ENCODE measurements at places on chromosomes 12 and 14.

GRCh38 chr14:32075672-32076277 is 1.3 kb upstream of the ARHGAP5 start:
- peak; percentile 13 for DNase-seq

DNA sequence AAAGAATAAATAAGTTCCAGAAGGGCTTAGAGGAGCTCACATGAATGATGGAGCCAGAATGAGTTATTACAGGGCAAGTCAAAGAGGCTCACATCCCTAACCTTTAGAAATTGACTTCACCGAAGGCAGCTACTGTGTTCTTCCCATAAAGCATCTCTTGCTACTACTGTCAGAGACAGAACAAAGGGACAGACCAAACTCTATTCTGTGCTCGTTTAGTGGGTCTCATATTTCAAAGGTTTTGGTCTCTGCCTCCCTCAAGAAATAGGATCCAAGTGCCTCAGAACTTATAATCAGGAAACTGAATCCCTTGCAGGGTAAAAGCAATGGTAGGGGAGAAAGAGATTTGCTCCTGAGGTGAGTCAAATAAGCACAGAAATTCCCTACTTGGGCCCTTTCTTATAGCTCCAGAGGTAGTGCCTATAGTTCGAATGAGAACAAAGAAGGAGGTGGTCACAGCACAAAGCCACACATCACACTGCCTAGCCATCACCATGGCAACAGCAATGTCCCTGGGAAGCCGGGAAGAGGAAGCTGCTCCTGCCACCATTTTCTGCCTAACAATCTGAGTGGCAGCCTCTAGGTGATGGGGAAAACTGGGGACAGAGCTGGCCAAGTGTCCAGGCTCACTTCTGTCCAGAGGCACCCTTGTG is 294.9 kb downstream of the FOXN3 start:
- no peak for DNase-seq

GRCh38 chr12:109741286-109741969 is 27.8 kb downstream of the FAM222A start:
- no peak for DNase-seq

GRCh38 chr12:15599266-15600037 is 189.7 kb downstream of the EPS8 start:
- no peak for DNase-seq

- DNase-seq, result no peak
Observed at GRCh38 chr12:120914794-120915193, 10.6 kb upstream of the SPPL3 start.

DNA sequence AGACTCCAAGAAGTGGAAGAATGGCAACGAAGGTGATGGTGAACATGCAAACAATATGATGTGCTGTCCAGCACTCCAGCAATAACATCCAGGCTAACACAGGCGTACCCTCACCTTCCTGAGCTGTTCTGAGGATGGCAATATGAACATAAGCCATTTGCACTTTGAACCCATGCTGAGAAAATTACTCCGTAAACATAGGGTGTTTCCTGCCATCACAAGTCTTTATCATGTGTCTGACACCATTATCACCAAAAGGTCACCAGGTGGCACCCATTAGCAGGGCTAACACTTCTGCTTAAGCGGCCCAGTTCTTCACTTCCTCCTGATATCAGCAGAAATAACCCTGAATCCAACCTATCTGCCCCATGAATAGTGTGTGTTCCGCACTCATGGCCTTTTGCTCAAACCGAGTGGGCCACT is 482.8 kb downstream of the MED13L start:
- no peak for DNase-seq

DNA sequence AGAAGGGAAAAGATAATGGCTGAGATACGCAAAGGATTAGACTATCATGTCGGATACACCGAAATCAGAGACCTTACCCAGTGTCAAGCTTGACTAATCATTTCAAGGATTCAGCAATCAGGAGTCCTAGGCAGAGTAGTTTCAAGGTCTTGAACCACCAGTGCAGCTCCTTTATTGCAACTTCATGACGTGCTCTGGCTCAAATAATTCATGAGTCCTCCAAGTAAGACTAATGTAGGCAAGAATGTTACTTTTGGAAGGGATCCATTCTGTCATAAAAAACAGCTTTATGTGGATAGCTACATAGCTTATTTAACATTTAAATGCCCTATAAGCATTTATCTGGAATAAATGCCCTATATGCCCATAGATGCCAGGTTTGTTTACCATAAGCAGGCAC is 123.2 kb downstream of the LMO3 start:
- no peak for DNase-seq

DNA sequence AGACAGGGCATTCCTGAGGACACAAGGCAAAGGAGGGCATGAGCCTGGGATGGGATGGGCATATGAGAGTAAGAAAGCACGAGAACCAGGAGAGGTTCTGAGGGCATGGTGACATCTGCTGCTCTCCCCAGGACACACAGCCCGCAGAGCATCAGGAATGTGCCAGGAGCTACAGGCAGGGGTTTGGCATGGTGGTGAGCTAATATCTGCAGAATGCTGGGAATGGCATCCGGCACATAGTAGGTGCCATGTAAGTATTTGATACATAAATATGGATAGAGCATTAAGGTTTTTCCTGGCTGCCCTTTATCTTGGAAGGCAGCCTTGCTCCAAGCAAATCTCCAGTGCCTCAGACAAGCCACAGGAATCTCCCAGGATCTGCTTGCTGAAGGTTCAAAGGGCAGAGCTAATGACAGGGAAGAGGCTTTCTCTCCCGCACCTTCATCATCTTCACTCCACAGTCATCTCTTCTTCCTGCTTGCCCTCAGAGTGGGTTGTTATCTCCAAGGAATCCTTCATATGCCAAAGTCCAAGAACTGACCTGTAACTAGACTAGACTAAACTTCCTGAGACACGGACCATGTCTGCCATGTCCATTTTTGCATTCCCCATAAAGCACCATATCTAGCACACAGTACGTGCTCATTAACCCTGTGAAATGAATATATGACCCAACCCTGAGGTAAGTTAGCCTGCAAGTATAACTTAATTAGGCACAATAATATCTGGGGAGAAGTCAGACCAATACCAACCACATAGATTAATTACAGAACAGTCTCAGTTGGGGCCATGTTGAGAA is 62.0 kb upstream of the SCN8A start:
- no peak for DNase-seq

- DNase-seq, result no peak
Observed at GRCh38 chr14:94355191-94355794, 32.2 kb upstream of the SERPINA6 start.

- DNase-seq, result no peak
Observed at GRCh38 chr12:87728931-87729593, 300.1 kb downstream of the C12orf50 start.

DNA sequence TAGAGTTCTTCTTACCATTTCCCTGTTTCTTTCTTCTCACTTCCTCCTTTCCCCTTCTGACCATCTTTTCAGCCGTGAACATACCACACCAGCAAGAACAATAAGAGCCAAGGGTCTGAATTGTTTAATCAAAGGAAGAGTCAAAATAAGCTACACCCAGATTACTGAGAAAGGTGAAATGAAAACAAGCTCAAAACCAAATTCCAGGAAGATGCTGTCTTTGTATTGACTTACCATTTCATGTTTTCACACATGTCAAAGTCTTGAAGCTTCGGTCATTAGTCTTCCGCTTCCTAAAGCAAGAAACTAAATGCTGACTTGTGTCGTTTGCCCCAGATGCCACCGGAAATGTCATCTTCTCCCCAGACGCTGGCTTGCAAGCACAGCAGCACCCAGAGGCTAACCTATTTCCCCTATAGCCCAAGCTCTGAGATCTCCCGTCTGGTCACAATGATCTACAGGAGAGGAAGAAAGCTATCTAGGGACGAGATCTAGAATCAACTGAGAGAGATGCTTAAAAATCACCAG is 136.5 kb upstream of the AMIGO2 start:
- DNase-seq, result peak; percentile 30

DNA sequence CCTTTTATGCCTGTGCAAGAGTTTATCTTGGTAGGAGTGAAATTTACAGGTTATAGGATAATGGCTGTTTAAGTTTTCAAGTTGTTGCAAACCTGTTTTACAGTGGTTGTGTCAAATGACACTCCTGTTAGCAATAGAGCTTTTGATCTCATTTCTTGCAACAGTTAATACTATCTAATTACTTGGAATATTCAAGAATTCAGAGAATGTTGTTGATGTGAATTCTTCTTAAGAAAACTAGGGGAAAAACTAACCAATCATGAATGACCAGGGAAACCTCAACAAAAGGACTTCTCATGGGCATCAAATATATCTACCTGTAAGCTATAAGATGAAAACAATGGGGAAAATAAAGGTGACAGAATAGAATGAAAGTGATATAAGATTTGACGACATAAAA is 85.0 kb downstream of the IPO8 start:
- no peak for DNase-seq
